Stimulated activated CD8-positive, alpha-beta memory T cell treated with anti-CD3 and anti-CD28 coated beads, Interleukin-2, amount 100 ng/mL, for 1 hour (primary cell): ENCODE measurements at places on chromosomes 12 and 14.

- no peak for DNase-seq
Measured at GRCh38 chr12:107602446-107602845, 83.2 kb upstream of the PWP1 start.

- DNase-seq = no peak
Measured at GRCh38 chr14:64968167-64968566, 4.0 kb downstream of the RAB15 start.

DNA sequence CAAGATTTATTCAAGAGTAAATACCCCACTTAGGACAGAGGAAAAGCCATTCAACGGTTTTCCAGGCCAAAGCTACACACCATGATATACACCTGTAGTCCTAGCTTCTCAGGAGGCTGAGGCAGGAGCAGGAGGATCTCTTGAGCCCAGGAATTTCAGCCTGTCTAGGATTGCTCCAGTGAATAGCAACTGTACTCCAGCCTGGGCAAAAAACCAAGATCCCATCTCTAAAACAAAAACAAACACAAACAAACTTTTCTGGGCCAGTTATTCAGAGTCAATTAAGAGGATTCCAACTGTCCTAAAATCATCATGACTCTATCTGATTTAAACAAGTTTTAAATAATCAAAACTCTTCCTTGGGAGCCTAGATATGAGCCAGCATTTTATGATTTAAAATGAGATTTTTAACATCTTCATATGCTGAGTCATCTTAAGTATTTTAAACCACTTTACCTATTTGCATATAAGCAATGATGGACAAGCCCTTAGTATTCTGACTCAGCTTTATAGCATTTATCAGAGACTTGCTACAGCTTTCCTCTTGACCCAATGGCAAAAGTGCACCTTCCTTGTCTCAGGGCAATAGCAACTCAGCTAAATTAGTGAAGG lies 77.1 kb downstream of the KCNMB4 start:
- DNase-seq = no peak

DNA sequence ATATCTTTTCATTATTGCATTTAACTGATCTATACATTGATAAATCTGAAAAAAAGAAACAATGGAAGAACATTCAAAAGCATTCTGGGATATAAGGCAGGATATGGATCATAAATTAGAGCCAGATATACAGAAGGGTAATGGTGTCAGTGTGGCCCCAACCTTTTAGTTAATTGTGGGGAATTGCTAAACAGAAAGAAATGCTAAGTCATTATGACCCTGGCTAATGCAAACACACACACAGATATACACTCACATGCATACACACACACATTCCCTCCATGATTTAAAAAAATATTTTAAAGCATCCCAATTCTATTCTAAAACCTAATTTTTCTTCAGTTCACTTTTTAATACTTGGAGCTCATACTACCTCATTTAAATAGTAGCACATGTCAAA lies 404.5 kb downstream of the BCAT1 start:
- no peak for DNase-seq

DNA sequence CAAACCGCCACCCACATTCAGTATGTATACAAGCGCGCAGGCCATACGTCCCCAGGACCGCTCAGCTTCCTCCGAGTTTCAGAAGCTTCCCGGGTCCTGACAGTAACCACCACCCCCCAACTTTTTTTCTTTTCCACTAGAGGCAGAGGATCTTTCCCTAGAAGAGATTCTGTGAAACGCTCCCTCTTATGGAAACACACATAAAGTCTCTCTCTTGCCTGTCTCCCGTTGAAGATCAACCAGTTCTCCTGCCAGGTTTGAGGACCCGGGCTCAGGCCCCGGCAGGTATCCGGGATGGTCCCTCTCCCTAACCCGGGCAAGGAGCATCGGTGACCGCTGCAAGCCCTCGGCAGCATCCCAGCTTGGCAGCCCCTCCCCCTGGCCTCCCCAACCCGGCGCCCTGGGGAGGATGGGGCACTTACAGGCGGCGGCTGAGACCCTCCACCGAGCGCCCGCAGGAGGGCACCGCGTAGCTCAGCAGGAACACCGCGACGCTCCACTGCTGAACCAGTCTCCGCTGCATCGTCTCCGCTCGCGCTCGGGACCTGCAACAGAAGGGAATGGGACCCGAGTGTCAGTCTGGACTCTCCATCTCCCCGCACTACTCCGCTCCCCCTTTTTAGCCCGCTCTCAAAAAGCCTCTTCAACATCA lies 3.4 kb downstream of the PTHLH start:
- DNase-seq = no peak

DNA sequence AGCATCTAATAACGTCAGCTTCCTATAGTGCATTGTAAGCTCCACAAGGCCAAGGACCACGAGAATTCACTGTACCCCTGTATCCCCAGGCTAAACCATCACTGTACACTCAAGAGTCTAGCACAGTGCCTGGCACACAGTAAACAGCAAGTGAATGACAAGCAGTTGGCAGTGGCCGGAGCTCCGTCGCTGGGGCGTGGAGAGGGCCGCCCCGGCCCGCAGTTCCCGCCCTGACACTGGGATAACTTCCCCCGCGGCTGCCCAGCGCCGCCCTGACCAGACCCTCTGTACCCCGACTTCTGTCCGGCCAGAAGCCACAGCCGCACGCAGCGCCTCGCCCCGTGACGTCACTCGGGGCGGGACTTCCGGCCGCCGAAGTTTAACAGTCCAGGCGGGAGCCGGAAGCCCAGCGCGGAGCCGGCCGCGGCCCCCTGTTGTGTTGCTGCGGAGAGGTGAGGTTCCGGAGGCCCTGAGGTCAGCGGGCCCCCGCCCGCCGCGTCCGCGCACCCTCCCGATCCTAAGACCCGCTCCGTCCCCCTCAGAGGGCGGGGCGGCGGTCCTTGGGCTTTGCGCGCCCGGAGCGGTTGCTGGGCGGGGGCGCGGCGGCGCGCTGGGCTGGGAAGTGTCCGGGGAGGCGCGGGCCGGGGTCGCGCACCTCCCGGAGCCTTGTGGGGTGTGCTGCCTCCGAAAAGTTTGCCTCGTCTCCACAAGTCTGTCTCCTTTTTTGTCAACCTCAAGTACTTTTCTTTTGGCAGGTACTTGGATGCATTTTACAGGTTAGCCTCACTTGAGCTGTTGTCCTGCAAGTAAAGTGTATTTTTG lies at the start of gene NEDD1:
Gene NEDD1, plus strand, starts transcription at position 409 of the 822 bp plus-strand sequence. CDS start 2,503 bp downstream, outside the sequence.
- peak; percentile 66 for DNase-seq

GRCh38 chr12:6452245-6452943 lies 552 bp downstream of the TAPBPL start:
- DNase-seq = no peak

DNA sequence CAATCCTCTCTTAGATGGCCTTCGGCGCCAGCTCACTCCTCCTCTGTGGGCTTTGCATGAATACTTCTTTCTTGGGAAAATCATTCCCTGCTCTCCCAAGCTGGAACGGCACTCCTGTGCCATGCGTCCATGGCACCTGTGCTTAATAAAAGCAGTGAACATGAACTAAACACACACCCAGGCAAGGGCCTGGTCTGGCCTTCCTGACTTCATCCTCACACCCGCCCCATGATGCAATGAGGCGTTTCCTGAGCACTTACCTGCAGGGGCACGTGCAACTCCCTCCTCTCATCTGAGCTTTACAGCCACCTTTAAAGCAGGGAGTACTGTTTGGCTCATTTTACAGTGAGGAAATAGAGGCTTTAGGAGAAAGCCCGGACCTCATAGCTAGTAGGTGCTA lies 219.8 kb downstream of the SLC41A2 start:
- DNase-seq = no peak

GRCh38 chr12:41972196-41972595 lies 172.5 kb downstream of the GXYLT1 start:
- DNase-seq = no peak

DNA sequence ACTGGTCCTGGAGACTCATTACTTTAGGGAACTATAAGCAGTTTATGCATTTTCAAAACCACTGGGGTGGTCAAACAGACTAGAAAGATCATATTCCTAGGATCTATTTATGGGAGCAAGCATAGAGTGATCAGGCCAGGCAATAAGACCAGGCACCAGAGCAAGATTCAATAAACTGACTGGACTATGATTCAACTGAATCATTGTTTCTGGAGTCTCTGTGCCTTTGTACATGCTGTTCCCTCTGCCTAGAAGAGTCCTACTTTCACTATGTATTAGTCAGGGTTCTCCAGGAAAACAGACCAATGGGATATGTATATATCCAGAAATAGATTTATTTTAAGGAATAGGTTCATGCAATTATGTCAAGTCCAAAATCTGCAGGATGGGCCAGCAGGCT lies 55.5 kb downstream of the EMP1 start:
- DNase-seq = no peak

DNA sequence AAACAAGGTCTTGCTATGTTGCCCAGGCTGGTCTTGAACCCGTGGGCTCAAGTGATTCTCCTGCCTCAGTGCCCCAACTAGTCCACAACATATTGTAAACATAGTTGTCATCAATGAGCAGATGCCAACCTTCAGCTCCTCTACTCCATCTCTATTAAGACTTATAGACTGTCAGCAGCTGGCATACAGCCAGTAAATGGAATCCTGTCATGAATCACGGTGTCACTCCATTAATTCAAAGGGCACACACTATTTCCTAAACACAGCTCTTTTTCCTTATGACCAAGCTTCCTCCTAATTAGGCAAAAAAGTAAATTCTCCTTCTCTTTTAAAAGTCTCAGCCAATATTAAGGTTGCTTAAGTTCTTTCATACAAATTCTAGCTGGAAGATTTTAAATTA lies 111.2 kb downstream of the ITPR2 start:
- DNase-seq = no peak
